ENCODE measurements at places on chromosomes 12 and 14. TPM values are rescaled to one million over a fixed set of nuclear protein-coding genes. Genes with fewer than 3 reads are reported as not detected.

DNA sequence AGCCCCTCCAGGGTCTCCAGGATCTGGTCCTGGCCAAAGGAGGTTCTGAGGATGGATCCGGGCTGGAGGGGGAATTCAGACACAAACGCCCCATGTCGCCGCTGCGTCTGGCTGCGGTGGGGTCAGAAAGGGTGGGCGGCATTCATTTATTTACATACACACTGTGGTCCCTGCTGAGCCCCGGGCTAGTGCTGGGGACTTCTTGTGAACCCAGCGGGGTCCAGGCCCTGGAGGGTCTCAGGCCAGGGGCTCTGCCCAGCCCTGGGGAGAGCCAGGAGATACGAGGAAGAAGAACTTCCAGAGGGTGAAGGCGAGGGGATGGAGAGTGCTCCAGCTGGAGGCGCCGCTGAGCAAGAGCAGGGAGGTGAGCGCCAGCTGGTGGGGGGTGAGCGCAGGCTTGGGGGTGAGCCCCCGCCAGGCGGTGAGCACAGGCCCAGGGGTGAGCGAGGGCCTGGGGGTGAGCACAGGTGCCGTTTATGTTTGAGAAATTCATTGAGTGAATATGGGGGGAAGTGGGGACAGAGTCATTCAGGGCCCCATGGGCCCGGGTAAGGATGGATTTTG, 68.1 kb downstream of the NCOR2 start:
- DNase-seq, result peak; percentile 71

PNN gene
- total RNA-seq, result 29.0 TPM

DNA sequence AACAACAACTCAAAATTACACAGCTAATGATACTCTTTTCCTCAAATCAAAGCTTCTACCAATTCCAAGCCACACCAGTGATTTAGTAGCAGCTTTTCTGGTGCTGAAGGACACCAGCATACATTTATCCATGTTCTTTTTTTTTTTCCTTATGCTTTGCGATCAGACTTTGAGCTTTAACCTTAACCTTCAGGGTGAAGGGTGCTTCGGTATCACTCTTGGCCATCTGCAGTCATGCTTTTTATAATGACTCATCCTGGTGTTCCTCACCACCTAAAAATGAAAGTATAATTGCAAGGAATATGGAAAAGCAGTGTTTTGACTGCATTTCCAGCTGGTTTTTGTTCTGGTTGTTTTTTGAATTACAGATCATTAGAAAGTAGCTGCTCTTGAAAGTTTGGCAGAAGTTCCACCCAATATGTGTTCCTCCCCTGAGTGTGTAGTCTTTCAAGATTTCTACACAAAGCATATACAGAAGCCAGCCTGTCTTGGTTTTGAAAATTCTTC, 1.3 kb upstream of the SLC41A2 start:
- no peak for DNase-seq

DNA sequence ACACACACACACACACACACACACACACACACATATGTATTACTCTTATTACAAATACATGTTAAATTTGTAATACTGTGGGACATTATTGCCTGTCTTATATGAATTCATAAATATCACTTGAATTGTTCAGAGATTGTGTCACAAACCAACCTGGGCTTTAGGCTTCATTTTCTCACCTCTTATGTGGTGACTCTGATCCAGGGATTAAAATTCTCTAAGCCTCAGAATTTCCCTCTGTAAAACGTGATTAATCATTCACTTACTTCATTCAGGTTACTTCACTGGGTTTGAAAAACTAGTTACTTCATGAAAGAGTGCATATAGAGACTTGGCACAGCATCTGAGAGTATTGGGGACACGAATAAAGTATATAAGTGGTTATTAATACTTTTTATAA, 240.3 kb upstream of the PDZRN4 start:
- DNase-seq, result no peak

CCDC88C gene
- total RNA-seq, result 2.5 TPM

All from right cardiac atrium (tissue), 5 donors.